ENCODE measurements at places on chromosomes 4 and X.

DNA sequence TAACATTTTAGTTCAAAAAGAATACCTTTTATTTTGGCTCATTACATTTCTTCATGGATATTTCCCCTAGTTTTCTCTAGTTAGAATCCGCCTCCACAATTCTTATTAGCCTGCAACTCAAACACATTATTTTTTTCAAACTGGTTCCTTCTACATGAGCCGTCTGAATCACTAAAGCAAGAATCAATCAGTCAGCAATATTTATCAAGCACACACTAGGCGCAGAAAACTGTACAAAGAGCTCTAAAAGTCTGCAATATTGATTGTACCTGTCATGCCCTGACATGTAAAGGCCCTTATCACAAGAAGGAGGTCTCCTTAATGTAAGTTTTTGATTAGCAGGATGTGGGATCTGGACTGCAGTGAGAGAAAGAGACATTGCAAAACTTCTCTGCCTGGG, 94.8 kb upstream of the CENPE start:
- no peak for DNase-seq

DNA sequence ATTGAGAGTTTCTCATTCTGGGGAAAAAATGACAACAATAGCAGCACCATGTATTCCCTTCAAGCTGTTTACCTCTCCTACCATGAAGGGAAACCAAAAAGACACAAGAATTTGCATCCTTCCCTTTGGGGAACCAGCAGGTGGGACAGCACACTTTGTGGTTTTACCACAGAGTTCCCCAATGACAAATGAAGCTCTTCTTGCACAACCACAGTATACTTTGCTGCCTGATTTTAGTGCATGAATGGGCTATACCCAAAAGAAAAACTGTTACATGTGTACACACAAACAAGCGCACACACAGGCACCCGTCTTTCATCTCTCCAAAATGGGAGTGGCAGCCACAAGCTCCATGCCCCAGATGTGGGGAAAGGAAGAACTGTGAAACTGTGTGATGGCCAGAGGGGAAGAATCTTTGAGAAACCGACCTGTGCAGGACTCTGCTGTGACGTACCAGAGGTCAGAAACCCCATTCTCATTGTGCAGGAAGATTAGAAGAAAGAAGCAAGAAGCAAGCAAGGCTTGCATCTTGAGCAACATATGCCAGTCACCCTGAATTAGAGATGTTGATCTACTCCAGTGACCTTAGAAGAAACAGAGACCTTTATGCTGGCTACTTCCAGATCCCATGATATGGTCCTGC, 2.7 kb upstream of the MAML3 start:
- no peak for DNase-seq

- DNase-seq = peak; percentile 40
Measured at GRCh38 chrX:120791013-120791643, 84.5 kb downstream of the CT47B1 start.

DNA sequence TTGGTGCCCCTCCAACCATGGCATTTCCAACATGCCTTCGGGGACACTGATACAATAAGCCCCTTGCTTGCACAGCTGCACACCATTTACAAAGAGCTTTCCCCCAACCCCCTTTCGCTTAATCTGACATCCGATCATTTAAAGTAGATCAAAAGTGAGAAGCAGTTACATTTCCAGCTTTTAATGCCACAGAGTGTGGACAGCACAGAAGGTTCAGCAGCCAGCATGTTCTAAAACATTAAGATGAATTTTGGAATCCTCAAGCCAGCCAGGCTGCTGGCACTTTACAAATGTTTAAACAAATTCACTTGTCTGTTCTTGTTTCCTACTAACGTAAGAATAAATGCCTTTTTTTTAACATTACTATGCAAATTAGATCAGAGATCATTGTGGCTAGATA, 284.4 kb upstream of the LDB2 start:
- no peak for DNase-seq

GRCh38 chrX:64398088-64398487, 2.8 kb upstream of the MTMR8 start:
- no peak for DNase-seq

DNA sequence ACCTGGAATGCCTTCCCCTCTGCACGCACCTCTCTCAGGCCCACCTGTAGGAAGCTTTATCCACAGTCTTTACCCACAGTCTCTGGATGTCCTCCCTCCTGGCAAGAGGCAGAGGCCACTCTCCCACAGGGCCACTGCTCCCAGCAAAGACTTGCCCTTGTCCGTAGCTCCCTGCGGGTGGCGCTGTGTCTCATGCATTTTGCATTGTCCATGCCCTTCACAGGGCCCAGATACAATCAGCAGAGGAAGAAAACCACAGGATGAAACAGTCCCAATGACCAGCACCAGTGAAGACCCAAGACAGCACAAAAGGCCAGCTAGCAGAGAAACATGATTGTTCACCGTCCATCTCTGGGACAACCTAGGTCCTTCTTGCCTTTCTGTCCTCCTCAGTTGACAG, 2.1 kb upstream of the NSG1 start:
- peak; percentile 49 for DNase-seq

DNA sequence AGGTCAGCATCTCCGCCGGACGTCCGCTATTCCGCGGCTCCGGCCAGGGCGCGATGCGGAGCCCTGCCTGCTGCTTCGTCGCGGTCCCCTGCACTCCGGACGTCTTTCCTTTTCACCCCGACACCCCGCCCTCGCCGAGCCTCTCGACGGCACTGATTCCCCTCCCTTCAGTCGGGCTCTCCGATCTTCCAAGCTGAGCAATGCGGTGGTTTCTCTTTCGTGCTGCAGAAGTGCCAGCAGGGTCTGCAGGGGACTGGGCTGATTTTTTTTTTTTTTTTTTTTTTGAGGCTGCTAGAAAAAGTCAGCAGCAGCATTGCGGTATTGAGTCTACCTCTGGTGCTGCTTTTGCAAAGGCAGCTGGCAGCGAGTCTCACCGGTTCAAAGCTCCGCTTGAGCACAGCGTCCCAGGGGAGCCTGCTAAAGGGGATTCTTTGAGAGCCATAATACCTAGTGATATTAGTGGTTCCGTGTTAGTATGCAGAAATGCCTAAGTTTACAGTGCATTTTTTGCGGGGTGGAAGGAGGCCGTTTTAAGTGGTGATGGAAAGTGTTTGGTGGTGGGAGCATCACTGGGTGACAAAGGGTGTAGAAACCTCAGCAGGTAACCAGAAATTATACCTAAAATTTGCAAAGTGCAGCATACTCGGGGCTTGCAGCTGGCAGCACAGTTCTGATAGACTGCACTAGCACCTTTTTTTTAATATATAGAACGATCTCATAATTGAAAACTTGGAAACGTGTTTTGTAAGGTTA, 969 bp downstream of the STIM2 start:
- DNase-seq = peak; percentile 53

DNA sequence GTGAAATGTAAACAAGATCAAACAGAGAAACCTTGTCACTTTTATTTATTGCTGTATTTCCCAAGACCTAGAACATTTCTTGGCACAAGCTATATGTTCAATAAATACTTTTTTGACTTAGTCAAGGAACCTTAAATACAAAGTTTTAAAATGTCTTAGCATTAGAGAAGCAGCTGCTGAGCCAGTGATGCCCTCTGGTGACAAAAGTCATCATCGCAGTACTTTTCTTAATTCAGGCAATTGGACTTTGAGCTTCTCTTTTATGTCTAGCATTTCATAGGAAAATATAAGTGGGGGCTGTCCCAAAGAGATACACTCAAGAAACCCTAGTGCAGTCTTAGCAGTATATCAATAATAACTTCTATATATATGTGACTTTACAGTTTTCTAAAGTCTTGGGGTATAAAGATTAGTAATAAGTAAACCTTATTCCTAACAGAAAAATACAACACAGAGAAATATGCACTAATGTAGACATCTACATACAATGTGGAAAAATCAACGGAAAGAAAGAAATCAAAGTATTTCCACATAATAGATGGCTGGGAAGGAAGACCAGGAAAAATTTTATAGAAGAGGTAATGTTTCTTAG, 118.4 kb downstream of the DTHD1 start:
- no peak for DNase-seq

GRCh38 chrX:153708415-153708814, 15.8 kb downstream of the BCAP31 start:
- DNase-seq = peak; percentile 75

GRCh38 chr4:10743357-10743756, 58.8 kb upstream of the CLNK start:
- DNase-seq = no peak

GRCh38 chr4:47704693-47705325, 133.1 kb downstream of the CORIN start:
- peak; percentile 32 for DNase-seq

- no peak for DNase-seq
Measured at GRCh38 chr4:24720979-24721378, 74.4 kb upstream of the SOD3 start.

DNA sequence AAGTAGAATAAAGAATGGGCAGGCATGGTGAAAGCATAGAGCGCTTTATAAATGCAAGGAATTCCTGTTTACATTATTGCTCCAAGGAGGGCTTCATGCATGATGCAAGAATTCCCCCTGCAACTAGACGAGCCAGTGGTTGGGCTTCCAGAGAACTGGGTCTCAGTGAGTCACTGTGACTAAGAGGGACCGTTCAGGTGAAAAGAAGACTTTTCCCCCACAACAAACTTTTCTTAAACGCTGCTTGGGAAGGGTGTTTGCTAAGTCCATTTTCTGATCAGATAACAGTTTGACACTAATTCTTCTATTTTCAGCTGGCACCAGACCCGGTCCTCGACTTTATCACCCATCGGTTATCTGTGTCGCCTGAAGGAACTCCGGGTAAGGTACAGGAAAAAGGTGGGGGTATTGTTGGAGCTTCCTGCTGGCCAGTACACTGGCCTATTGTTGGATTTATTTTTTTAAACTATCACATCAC, 40.1 kb downstream of the LDB2 start:
- peak; percentile 17 for DNase-seq

DNA sequence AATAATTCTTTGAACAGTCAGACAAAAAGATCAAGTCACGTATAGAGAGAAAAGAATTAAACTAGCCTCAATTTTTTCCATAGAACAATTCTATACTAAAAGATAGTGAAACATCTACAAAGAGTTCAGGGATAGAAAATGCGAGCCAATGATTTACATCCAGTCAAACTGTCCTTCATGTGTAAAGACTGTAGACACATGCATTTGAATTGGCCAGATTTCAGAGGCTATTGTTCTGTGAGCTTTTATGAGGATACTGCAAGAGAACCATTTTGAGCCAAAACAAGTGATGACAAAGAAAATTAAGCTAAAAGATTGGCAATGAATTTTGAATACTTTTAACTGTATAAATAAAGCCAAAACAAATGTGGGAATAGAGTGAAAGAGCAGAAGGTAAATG, 1230.3 kb downstream of the RPA4 start:
- DNase-seq = no peak

DNA sequence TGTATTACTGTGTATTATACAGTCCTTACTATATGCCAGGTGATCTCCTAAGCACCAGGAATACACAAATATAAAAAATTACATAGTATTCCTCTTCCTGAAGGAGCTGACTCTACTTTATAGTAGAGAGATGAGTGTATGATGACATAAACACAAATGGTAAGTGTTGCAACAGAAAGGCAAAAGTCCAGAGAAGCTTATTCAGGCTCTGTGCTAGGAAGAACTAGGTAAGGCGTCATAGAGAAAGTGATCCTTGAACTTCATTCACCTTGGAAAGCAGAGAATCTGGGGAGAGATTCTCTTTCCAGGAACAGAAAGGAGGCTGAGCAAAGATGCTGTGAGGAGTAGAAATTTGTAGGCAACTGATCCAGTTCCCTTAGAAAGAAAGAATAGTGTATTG, 115.0 kb upstream of the KCNIP4 start:
- no peak for DNase-seq

GRCh38 chr4:48254381-48255071, 15.1 kb downstream of the TEC start:
- peak; percentile 30 for DNase-seq
